Left renal pelvis (tissue), 4 donors: ENCODE measurements at places on chromosomes 11 and 22. TPM values are rescaled to one million over a fixed set of nuclear protein-coding genes. Genes with fewer than 3 reads are reported as not detected.

The CASP5 gene
- not detected for polyA plus RNA-seq

The OR52I1 gene
- polyA plus RNA-seq, result not detected

The UBQLN3 gene
- polyA plus RNA-seq, result not detected

The FIBIN gene
- polyA plus RNA-seq, result 25.8 TPM

The SAA2 gene
- polyA plus RNA-seq, result 0.45 TPM

The KRTAP5-10 gene
- not detected for polyA plus RNA-seq

The MEI1 gene
- polyA plus RNA-seq, result 3.4 TPM

The DBX1 gene
- not detected for polyA plus RNA-seq

The NUDT22 gene
- polyA plus RNA-seq, result 32.7 TPM

The OR52E6 gene
- polyA plus RNA-seq, result not detected

The RTN4R gene
- polyA plus RNA-seq, result 4.5 TPM

The NAGA gene
- polyA plus RNA-seq, result 28.3 TPM

The OR5A1 gene
- polyA plus RNA-seq, result not detected

The MFRP gene
- polyA plus RNA-seq, result not detected

The MS4A3 gene
- 0.71 TPM for polyA plus RNA-seq

The VPREB1 gene
- polyA plus RNA-seq, result not detected

The KCTD14 gene
- polyA plus RNA-seq, result 12.7 TPM

The PNPLA5 gene
- not detected for polyA plus RNA-seq

The KCNJ1 gene
- polyA plus RNA-seq, result 76.1 TPM

The KDM4E gene
- polyA plus RNA-seq, result 0.11 TPM

The SNX32 gene
- 4.1 TPM for polyA plus RNA-seq

The PVALB gene
- 4.5 TPM for polyA plus RNA-seq

The OR9Q2 gene
- not detected for polyA plus RNA-seq

The MS4A8 gene
- polyA plus RNA-seq, result not detected

The MOGAT2 gene
- polyA plus RNA-seq, result 1.3 TPM

The SLC22A8 gene
- 23.1 TPM for polyA plus RNA-seq

The USP2 gene
- 15.9 TPM for polyA plus RNA-seq

The CABP2 gene
- 0.29 TPM for polyA plus RNA-seq

The PRG2 gene
- 0.20 TPM for polyA plus RNA-seq

The AP2A2 gene
- 108 TPM for polyA plus RNA-seq
